ENCODE measurements at places on chromosomes 1 and 21.

DNA sequence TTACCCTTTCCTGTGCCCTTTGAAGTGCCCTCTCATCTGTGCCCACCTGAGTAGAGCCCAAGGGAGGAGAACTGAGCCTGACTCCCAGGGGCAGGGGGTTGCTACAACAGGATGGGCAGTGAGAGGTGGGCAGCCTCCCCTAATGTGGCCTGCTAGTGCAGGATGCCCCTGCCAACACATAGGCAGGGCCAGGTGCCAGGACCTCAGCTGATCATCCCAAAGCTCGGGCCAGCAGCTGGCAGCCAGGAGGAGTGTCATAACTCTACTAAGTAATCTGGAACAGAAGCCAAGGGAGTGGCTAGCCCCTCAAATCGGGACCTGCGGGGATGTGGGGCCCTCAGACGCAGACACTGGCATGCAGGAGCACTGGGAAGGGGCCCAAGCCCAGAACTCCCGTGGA is 208.8 kb upstream of the RAB4A start:
- no peak for DNase-seq

DNA sequence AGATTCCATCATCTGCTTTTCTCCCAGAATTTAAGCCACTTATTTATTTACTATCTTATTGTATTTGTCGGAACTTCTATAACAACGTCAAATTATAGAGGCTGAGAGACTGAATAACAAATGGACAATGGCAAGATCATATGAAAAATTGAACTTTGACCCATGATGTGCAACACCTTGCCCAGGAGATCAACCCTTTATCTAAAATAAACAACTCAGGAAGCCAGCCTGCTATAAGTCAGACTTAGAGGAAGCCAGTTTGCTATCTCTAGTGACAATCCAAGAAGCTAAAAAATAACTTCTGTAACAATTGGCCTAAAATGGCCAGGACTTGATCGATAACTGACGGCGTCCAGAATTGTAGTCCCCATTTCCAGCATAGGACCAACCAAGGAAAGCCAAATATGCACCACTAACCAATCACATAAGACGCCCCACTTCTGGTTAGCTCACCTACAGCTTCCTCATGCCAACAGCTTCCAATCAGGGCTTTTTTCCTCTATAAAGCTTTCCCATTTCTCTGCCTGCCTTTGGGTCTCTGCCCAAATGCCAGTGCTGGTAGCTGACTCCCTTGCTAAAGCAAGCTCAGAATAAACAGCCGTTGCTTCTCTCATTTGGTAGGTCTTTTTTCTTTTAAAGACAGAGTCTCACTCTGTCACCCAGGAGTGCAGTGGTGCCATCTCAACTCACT is 28.5 kb downstream of the ANP32E start:
- no peak for DNase-seq

GRCh38 chr1:226738421-226738994 is 574 bp downstream of the ITPKB start:
- peak; percentile 30 for DNase-seq

DNA sequence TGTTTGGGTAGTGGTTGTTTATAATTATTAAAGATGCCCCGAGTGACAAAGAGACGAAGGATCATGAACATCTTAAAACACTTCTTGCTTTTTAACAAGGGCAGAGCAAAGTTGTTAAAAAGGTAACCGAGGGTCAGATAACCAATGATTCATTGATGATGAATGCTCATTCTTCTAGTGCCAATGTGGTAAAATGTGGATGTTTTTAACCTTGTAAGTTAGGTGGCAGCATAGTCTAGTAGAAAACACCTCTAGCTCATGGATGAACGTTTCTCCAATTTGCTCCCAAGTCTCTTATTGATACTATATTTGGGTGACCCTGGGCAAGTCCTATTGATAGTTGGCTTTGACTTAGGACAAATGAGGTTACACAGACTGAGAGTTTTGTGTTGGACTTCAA is 167.9 kb downstream of the KIF26B start:
- DNase-seq, result no peak
